ENCODE measurements at places on chromosomes 7 and 10. TPM values are rescaled to one million over a fixed set of nuclear protein-coding genes. Genes with fewer than 3 reads are reported as not detected.

The SPDYE6 gene
- not detected for total RNA-seq

- no peaks in the 10 kb centered on the region for H3K36me3 ChIP-seq
- H3K27me3 ChIP-seq = no peaks in the 10 kb centered on the region
- H3K4me3 ChIP-seq = no peak overlapping the region
- no peak overlapping the region for H3K27ac ChIP-seq
- H3K4me1 ChIP-seq = no peaks in the 10 kb centered on the region
Measured at GRCh38 chr7:24464861-24465260, 108.4 kb upstream of the PALS2 start.

- no peaks in the 10 kb centered on the region for H3K4me1 ChIP-seq
- H3K27ac ChIP-seq = no peak overlapping the region
- H3K36me3 ChIP-seq = no peaks in the 10 kb centered on the region
- no peak overlapping the region for H3K4me3 ChIP-seq
- DNase-seq = no peak
- no peaks in the 10 kb centered on the region for H3K27me3 ChIP-seq
Measured at GRCh38 chr10:22468570-22469320, 123.4 kb downstream of the SPAG6 start.

- no peaks in the 10 kb centered on the region for H3K36me3 ChIP-seq
- H3K27ac ChIP-seq = no peak overlapping the region
- no peak overlapping the region for H3K4me3 ChIP-seq
- no peaks in the 10 kb centered on the region for H3K4me1 ChIP-seq
- H3K27me3 ChIP-seq = no peaks in the 10 kb centered on the region
- no peak for DNase-seq
Measured at GRCh38 chr10:112352044-112352443, 21.9 kb upstream of the ACSL5 start.

GRCh38 chr10:31686599-31686998 lies 242.0 kb downstream of the ARHGAP12 start:
- no peaks in the 10 kb centered on the region for H3K36me3 ChIP-seq
- H3K27ac ChIP-seq = no peak overlapping the region
- no peak overlapping the region for H3K4me3 ChIP-seq
- H3K4me1 ChIP-seq = no peaks in the 10 kb centered on the region
- no peaks in the 10 kb centered on the region for H3K27me3 ChIP-seq

- no peak overlapping the region for H3K27ac ChIP-seq
- no peaks in the 10 kb centered on the region for H3K4me1 ChIP-seq
- H3K4me3 ChIP-seq = no peak overlapping the region
- H3K27me3 ChIP-seq = no peaks in the 10 kb centered on the region
Measured at GRCh38 chr10:42941295-42941644, 135.6 kb upstream of the RET start.

All from right atrium auricular region (tissue), 2 donors.